CD4-positive, CD25-positive, alpha-beta regulatory T cell (primary cell): ENCODE measurements at places on chromosomes 4 and X. TPM values are rescaled to one million over a fixed set of nuclear protein-coding genes. Genes with fewer than 3 reads are reported as not detected.

DNA sequence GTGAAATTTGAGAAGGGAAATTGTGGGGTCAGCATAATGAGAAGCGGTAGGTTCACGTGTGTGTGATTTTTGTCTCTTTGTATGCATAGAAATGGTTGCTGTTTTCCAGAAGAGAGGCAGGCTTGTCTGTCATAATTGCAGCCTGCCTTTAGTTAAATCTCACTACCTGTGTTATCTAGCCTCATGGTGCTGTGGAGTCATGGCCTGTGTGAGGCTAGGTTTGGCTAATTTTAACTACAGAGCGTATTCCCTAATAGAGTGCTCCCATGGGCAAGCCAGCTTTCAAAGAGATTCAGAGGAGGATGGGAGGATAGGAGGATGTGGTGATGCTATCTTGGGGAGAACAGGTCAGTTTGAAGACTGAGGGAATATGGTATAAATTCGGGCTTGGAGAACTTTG, 23.6 kb downstream of the UPRT start:
- H3K27me3 ChIP-seq, result no peaks in the 10 kb centered on the region
- H3K4me3 ChIP-seq, result no peak overlapping the region
- H3K4me1 ChIP-seq, result no peaks in the 10 kb centered on the region
- no peak for DNase-seq

- H3K36me3 ChIP-seq, result no peaks in the 10 kb centered on the region
- DNase-seq, result no peak
- no peaks in the 10 kb centered on the region for H3K27me3 ChIP-seq
- H3K27ac ChIP-seq, result no peak overlapping the region
- no peaks in the 10 kb centered on the region for H3K4me1 ChIP-seq
Observed at GRCh38 chrX:35288657-35289056, 346.1 kb downstream of the FAM47B start.

DNA sequence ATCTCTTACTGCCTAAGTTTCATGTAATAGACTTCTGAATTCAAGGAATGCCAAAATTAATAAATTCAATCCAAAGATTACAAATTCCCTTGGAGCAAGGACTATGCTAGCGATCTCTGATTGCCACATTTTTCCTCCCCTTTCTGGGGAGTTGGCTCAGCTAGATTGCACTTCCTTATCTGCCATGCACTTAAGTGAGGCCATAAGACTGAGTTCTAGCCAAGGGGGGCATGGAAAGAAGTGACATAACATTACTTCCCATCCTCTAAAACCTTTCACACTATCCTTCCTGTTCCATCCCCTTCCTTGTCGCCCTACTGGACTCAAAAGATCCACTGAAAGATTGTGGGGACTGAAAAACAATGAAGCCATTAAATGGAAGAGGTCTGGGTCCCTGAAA, 53.8 kb upstream of the TXK start:
- DNase-seq, result no peak
- H3K27ac ChIP-seq, result no peak overlapping the region
- no peak overlapping the region for H3K4me3 ChIP-seq
- H3K27me3 ChIP-seq, result no peaks in the 10 kb centered on the region
- no peaks in the 10 kb centered on the region for H3K4me1 ChIP-seq
- H3K36me3 ChIP-seq, result no peaks in the 10 kb centered on the region

The GLOD5 gene
- total RNA-seq, result not detected

GRCh38 chr4:174865418-174865985, 36.5 kb upstream of the GLRA3 start:
- H3K27me3 ChIP-seq, result no peaks in the 10 kb centered on the region
- H3K27ac ChIP-seq, result no peak overlapping the region
- H3K4me3 ChIP-seq, result no peak overlapping the region
- H3K36me3 ChIP-seq, result no peaks in the 10 kb centered on the region
- no peaks in the 10 kb centered on the region for H3K4me1 ChIP-seq

- H3K27ac ChIP-seq, result no peak overlapping the region
- no peak for DNase-seq
- no peaks in the 10 kb centered on the region for H3K36me3 ChIP-seq
- no peak overlapping the region for H3K4me3 ChIP-seq
- no peaks in the 10 kb centered on the region for H3K4me1 ChIP-seq
Observed at GRCh38 chrX:8861908-8862307, 60.7 kb upstream of the FAM9A start.
